Glomerular endothelial cell (primary cell): ENCODE measurements at places on chromosomes 6 and 20. TPM values are rescaled to one million over a fixed set of nuclear protein-coding genes. Genes with fewer than 3 reads are reported as not detected.

ZBTB46 gene
- total RNA-seq: 6.7 and 11.7 TPM in 2 replicates

DNA sequence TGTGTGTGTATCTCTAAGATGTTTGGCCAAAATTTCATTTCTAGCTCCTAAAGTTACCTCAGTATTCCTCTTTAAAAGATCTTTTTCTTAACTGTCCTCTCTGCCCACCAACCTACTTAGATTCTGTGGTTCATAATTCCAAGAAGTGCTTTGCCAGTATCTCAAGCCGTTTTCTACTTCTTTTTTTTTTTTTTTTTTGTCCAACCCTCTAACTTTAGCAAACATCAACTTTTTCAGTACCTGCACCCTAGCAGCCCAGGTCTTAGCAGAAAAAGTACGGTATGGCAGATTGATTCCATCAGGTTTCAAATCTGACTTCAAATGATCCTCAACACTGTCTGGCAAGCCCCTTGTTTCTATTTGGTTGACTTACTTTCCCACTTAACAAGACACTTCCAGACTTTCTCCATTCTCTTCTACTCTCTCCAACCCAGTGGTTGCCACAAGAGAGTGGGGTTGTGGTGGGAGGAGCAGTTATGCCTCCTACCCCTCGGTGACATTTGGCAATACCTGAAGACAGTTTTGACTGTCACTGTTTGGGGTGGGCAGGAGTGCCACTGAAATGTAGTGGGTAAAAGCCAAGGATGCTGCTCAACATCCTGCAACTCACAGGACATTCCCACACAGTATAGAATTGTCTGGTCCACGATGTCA, 10.8 kb upstream of the MAN1A1 start:
- no peak for DNase-seq

DNA sequence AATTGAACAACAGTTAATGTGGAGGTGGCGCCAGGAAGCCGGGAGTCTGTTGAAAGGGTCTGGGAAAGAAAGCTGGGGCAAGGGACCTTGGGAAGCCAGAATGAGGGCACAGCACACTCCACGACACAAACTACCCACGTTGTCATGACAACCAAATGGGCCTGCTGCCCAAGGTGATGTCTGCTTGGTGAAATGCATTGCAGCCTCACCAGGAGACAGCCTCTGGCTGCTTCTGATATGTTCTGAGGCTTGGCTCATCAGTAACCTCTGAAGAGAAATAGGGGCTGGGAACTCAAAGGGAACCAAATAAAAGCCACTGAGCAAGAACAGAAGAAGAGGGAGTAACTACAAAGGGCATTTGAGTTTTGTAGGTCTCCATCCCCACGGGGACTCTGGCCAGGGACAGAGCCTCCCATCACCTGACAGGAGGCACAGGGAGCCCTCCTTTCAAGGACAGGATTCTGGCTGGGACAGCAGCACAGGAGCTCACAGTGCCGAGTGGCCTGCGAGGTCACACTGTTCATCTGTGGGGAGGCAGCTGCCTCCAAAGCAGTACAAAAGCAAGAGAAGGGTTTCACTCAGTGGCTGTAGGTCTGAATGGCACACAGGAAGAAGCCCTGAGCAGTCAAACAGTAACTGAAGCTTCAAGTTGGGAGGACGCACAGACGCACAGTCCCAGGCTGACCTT, 44.6 kb upstream of the KCNK16 start:
- no peak for DNase-seq

DNA sequence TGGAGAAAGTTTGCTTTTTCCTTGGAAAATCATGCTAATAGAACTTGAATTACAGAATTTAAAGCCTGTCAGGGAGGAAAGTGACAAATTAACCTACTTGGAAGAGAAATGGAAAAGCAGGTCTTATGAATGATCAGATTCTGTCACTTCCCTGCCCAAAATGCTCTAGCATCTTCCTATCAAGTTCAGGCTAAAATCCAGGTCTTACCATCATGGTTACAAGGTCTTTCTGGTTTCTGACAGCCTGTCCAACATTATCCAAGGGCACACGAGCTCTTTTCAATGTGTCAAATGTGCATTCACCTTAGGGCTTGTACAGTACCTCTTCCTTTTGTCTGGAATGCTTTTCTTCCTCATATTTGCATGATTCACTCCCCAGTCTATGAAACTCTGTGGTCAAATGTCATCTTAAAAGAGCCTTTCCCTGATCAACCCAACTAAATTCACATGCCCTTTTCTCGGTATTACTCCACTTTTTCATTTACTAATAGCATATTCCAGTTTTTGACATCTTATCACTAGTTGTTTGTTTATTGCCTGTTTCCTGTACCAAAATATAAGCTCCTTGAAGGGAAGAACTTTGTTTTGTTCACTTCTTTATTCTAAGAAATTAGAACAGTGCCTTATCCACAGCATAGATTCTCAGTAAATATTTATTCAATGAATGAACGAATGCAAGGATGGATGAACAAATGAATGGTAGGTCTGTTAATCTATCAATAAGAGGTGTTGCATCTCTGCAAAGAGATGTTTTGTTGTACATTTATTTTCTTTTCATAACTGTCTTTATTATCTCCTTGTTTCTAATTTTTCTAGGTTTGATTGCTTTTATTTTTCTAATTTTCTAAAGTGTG, 139.5 kb downstream of the BCAS1 start:
- DNase-seq: no peak

DPPA5 gene
- total RNA-seq: not detected in 2 replicates

CYP39A1 gene
- 1.9 TPM in 1 of 2 replicates, not detected in the other for total RNA-seq

RBPJL gene
- not detected in 2 replicates for total RNA-seq

DNA sequence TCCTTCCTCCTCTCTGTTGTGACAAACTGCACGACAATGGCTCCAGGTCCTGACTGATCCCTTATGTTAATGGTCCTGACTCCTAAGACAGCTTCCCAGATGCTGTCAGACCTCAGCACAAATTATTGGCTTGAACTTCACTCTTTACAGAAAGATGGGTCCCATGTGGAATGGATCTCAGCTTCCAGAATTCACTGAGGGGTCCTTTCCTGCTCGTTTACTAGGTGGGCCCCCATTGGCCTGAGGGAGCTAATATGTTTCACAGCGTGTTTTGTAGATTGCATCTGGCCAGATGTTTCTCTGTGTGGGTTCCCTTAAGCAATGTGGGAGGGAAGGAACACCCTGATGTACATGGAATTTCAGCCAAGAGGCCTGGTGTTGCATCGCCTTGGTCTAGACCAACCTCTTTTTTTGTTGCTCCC, 826.6 kb downstream of the MAFB start:
- no peak for DNase-seq

DNA sequence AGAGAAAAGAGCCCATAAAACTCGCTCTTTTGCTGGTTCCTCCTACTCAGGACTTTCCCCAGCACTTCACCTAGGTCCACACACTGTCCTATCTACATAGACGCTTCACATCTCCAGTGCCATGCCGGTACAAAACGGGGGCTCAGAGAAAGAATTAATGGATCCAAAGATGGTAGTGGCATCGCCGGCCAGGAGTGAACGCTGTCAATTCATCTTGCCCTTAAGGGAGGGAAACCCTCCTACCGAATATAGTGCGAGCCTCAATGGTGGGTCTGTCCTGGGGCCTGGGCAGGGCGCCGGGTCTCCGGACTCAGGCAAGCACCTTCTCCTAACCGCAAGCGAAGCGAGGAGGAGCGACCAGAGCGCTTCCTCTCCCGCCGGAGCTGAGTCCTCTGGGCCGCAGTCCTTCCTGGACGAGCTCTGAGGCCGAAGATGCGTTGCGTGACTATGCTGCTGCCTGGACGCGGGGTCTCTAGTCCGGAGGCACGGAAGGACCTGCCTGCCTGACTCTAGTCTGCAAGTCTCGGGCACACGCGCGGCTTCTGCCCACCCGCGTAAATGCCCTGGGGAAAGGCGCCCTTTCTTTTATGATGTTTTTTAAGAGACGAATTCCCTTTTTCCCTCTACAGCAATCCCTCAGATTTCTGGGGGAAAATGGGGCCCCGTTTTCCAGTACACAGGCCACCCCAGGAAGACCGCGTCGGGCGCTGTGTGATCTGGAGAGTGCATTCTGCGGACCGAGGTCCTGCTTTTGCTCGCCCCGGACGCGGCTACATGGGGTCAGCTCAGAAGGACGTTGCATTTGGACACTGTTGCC, 100.1 kb upstream of the PRDM1 start:
- no peak for DNase-seq

PGC gene
- total RNA-seq: not detected in 2 replicates

- DNase-seq: no peak
Measured at GRCh38 chr20:58850693-58851174, at the start of gene GNAS-AS1. GNAS-AS1 (minus strand) TSS chr20:58850902.

DNA sequence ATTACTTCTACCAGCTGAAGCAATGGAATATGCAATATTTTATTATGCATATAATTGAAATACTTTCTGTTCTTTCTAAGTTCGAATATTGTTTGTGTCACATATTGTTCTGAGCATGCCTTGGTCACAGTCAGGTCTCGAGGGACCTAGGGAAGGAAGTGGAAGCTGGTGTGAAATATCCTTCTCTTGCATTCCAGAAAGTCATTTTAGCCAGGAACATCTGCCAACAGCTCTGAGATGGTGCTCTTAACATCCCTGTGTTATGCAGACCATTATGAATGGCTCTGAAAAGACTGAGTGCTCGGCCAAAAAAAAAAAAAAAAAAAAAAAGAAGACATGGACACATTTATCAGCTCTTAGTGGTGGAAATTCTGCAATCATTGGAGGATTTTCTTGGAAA, 132.7 kb upstream of the JAG1 start:
- DNase-seq: no peak

RIPPLY2 gene
- not detected in 2 replicates for total RNA-seq

- no peak for DNase-seq
Measured at GRCh38 chr6:44176130-44176761, 17.6 kb downstream of the CAPN11 start.

DNA sequence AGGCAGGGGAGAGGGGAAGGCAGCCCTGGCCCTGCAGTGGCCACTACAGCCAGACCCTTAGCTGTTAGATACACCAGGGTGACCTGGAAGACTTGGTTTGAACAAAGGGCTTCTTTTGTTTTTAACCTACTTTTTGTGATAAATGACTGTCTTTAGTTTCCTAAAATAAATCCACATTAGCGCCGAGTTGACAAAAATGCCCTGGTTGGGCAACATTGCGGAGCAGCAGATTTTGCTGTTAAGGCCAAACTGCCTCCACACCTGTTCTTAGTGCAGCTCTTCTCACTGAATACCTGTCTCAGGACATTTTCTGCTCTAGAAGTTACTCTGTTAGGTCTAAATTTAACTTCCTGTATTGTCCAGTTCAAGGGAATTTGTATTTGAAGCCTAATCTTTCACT, 42.7 kb downstream of the FAM50B start:
- no peak for DNase-seq

- DNase-seq: no peak
Measured at GRCh38 chr20:63572788-63573646, 1.0 kb downstream of the HELZ2 start.

RAET1G gene
- 0.58 TPM in 1 of 2 replicates, not detected in the other for total RNA-seq

- no peak for DNase-seq
Measured at GRCh38 chr6:2951728-2952127, 19.6 kb downstream of the SERPINB6 start.

- no peak for DNase-seq
Measured at GRCh38 chr20:64038224-64038564, 2.2 kb downstream of the C20orf204 start.

- DNase-seq: no peak
Measured at GRCh38 chr20:58173930-58174707, 54.3 kb downstream of the ANKRD60 start.

- DNase-seq: no peak
Measured at GRCh38 chr6:136429264-136430065, 120.8 kb downstream of the MAP7 start.

DNA sequence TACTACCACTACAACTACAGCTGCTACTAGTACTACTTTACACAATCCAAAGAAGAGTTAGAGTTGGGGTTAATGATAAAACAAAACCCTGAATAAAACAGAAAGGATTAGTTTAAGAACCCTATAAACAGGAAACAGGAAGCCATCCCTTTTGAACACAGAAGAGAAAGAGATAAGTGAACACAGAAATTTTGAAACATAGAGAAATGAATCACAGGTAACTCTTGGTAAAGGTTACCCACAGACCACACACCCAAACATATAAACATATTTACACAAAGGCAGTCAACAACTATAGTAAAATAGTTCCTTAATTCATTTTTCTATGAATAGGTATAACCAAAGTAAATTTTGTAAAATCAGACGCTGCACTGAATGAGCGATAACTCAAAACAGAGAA, 98.1 kb downstream of the RNGTT start:
- no peak for DNase-seq

- DNase-seq: no peak
Measured at GRCh38 chr6:136889271-136890193, 32.6 kb upstream of the SLC35D3 start.
